RWPE1 (cell line): ENCODE measurements at places on chromosomes 2 and 18.
A peak's percentile ranks its signal among the peaks of the same experiment; 100 is the strongest.

- DNase-seq: no peak
These were observed 48.1 kb downstream of the TPGS2 start for GRCh38 chr18:36780748-36781147.

GRCh38 chr2:191917967-191918651 is 71.2 kb upstream of the CAVIN2 start:
- DNase-seq: no peak

GRCh38 chr18:62797329-62797728 is 82.0 kb downstream of the PHLPP1 start:
- DNase-seq: no peak

DNA sequence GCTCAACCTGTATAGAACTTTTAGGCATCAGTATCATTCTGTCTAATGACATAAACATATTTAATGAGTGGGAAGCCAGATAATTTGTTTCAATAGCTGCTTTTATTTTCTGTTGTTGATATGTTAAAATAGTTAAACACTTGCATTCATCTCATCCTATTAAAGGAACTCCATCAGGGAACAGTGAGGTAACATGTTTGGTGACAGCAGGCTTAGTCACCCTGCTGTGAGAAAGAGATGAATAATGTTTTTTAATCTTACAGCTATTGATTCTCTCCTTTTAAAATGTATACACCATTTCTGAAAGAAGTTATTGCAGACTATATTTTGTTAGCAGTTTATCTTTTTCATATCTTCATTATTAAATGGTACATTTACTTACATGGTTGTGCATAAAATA is 123.3 kb upstream of the CWC22 start:
- DNase-seq: peak; percentile 46

GRCh38 chr2:8002765-8003393 is 679.0 kb upstream of the ID2 start:
- DNase-seq: no peak

DNA sequence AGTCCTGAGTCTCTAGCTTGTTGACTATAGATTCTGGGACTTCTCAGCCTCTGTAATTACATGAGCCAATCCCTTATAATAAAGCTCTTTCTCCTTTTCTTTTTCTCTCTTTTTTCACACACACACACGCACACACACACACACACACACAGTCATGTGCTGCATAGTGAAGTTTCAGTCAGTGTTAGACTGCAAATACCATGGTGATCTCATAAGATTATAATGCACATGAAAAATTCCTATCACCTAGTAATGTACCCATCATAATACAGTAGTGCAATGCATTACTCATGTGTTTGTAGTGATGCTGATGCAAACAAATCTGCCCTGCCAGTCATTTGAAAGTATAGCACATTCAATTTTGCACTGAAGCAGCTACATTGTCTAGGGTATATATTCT is 558.2 kb downstream of the SUCLG1 start:
- DNase-seq: peak; percentile 40

DNA sequence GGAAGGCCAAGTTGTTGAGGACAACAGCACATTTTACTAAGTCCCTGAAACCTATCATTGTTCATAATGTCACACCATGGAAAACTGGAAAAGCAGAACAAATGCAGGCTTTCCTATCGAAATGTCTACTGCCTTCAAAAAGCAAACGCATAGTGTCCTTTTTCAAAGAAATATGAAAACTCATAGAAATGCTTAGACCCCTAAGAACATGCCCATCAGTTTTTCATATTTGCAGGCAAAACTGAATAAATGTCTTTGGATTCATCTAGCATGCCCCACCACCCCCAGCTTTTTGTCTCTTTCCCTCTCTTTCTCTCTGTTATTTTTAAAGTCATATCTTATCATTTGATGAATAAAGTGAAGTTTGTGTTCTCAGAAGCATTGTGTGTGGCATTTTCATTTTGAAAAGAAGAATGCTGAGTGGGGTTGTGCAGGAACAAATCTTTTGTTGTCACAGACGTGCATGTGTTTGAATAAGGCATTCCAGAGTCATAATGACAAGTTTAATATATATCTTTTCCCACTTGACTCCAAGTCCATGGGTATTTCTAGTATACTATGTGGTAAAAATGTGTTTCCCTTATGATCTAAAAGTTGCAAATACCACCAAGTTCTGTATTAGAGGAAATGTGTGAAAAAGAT is 2180.0 kb upstream of the PIK3C3 start:
- DNase-seq: no peak

DNA sequence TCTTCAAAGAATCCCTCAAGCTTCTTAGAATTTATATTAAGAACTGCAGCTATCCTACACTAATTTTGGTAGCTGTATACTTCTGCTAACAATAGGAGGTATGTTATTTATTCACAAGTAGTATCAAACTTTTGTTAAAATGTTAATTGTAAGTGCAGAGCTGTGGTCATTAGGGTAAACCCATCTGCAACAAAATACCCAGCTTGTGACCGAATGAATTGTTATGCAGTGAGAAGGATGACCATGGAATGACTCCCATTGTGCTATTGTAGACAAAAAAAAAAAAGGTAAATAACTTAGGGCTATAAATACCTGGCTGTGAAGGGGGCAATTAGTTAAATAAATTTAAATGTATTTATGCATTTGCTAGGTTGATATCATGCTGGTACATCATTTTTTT is 186.1 kb downstream of the ADCYAP1 start:
- DNase-seq: no peak

DNA sequence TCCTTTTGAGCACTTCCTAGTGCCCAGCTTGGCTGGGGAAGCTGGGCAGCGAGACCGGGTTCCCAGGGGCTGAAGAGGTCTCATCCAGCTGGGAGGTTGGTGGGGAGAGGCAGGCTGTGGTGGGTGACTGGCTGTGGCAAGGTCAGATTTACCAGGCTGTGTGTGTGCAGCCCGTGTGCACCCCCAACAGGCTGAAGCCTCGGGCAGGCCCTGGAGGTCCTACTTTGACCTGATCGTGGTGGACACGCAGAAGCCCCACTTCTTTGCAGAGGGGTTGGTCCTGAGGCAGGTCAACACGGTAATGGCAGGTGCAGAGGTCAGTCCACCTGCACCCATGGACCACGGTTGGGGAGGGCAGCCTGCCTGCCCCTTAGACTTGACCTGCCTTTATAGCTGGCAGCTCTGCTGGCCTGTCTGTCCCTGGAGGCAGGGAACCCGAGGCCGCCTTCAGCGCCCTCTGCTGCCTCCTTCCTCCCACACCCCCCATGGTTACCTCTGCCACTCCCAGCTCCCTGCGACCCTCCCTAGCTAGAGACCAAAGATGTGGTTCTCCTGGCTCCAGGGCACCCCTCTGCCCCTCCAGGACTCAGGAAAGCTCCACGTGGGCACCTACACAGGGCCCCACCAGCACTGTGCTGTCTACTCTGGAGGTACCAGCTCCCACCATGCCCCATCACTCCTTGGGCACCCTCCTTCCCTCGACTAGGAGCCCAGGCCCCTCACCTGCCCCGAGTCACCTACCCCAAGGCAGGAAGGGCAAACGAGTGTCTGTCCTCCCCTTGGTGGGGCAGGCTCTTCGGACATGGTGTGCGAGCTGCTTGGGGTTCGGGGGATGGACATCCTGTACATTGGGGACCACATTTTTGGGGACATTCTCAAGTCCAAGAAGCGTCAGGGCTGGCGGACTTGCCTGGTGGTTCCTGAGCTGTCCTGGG is 4.0 kb downstream of the NT5DC4 start:
- DNase-seq: peak; percentile 37

DNA sequence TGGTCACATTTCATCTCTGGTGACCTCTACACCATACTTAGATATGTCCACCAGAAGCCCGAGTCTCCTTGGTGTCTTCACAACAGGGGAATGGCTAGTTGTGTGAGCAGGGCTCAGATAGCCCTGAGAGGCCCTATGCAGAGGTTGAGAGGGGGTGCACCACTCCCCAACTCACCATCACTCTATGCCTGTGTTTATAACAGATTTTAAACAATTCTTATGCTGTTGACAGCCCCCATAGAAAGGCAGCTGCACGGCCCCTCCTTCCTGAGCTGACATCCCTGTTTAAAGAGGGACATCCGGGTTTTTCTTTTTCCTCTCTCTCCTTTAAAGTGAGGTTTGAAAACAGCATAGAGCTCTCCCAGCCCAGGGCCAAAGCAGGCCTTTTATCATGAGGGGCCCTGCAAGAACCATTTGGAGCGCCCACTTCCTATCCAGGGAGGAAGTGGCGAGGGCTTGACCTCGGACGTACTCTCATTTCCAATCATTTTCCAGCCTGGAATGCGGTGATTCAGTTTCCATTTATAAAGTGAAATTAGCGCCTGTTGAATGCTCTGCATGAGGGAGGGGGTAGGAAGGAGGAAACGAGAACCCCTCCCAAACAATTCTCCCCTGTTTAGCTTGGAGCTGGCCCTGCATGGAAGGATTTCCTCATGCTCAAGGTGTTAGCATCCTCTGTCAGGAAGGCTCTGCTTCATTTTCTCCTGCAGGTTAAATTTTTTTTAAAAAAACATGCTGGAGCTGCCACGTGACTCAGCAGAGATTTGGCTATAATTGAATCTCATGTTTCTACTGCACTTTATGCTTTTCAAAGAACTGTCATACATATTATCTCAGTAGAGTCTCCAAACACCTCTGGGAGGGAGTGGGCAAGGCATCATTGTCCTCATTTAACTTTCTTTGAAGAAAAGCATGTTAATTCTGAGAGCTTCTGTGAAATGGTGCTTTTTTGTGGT is 117.5 kb downstream of the DDX1 start:
- DNase-seq: no peak
